ENCODE measurements at places on chromosomes 3 and 15. TPM values are rescaled to one million over a fixed set of nuclear protein-coding genes. Genes with fewer than 3 reads are reported as not detected.

DNA sequence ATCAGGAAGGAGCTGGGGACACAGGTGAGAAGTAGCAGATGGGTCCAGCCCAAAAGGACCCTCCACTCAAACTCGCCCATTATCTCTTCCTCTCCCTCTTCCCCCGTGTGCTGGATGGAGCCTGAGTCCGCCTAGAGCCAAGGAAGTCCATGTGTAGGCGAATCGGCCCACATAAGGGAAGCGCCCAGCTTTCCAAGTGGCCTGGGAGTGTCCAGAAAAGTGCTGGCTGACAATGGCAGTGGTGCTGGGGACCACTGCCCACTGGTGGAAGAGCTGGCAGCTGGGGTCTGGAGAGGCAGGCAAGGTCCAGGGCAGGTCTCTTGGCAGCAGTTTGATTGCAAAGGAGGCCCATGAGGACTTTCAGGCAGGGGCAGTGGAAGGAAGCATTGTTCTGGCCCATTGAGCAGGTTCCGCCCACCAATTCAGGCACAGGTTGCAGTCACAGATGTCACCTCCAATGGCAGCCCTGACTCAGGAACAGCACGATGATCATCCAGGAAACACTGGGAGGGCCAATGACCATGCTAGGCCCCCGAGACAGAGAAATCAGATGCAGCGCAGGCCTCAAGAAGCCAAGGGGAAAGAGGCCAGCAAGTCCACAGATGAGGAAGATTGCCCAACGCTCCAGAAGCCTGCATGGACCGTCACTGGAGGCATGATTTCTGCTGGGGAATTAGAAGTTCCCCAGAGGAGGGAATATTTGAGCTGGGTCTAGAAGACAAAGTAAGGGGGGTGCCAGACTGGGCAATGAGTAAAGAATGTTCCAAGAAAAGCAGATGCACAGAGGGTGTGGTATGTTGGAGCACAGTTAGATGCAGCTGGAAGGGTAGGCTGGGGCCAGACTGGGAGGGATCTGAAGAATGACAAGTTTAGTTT is 3.0 kb downstream of the MFGE8 start:
- H3K36me3 ChIP-seq, result peaks cover 65% of the 10 kb centered on the region
- peak overlapping the region; percentile 74 for H3K27ac ChIP-seq
- peak overlapping the region; percentile 95 for H3K4me3 ChIP-seq
- DNase-seq, result no peak
- peaks cover 26% of the 10 kb centered on the region for H3K4me1 ChIP-seq

DNA sequence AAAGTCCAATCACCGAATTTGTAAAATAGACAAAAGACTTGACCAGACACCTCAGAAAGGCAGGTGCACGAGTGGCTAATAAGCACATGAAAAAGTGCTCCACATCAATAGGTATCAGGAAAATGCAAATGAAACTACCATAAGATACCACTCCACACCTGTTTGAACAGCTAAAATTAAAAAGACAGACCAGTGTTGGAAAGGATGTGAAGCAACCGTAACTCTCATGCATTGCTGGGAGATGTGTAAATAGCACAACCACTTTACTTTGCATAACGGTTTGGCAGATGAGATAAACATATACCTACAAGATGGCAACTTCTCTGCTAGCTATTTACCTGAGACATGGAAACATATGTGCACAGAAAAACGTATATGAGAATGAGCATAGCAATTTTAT is 56.9 kb downstream of the CADPS start:
- no peaks in the 10 kb centered on the region for H3K27me3 ChIP-seq
- no peak overlapping the region for H3K4me3 ChIP-seq
- H3K4me1 ChIP-seq, result peaks cover 7% of the 10 kb centered on the region
- H3K27ac ChIP-seq, result no peak overlapping the region
- no peak for DNase-seq

DNA sequence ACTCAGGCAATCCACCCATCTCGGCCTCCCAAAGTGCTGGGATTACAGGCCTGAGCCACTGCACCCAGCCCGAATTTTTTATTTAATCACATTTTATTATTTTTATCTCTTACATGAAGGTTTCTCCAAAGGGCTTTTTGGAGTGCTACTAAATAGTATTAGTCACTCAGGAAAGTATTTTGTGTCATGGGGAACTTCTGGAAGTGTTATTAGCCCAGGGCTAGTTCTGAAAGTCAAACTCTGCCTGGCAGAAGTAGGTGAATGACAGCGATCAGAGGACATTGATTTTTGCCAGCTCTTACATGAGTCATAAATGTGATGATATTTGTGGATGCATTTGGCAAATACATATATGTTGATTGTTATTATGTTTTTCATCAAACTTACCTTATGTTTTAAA is 48.7 kb downstream of the ZPLD1 start:
- no peak overlapping the region for H3K4me3 ChIP-seq
- peak overlapping the region; percentile 54 for H3K27ac ChIP-seq
- no peaks in the 10 kb centered on the region for H3K27me3 ChIP-seq
- no peaks in the 10 kb centered on the region for H3K4me1 ChIP-seq

The ETV5 gene
- total RNA-seq, result 93.0 TPM

The FOXB1 gene
- not detected for total RNA-seq

The ARPP21 gene
- total RNA-seq, result not detected

The PLXND1 gene
- 5.6 TPM for total RNA-seq

- H3K27me3 ChIP-seq, result no peaks in the 10 kb centered on the region
- H3K36me3 ChIP-seq, result no peaks in the 10 kb centered on the region
- no peak for DNase-seq
- peaks cover 18% of the 10 kb centered on the region for H3K4me1 ChIP-seq
Measured at GRCh38 chr3:42851228-42851834, 24.3 kb downstream of the CYP8B1 start.

DNA sequence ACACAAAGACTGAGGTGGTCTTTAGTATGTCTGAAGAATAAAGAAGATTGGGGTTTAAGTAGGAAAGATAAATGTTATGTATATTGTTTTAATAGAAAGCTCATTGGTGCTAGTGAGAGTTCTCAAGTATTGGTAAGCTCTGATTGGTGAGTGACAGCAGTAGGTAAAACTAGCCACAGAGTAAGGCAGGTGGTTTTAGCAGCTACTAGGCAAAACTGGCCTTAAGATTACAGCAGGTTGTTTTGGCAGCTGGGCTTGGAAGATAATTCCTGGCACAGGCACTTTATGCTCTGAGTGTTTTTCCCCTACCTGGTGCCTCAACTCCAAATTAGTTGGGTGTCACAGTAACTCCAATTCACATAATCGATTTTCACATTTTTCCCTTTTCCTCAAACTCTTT is 66.3 kb downstream of the STAG1 start:
- H3K4me1 ChIP-seq, result no peaks in the 10 kb centered on the region
- no peak for DNase-seq
- no peaks in the 10 kb centered on the region for H3K36me3 ChIP-seq
- no peaks in the 10 kb centered on the region for H3K27me3 ChIP-seq

- H3K27me3 ChIP-seq, result no peaks in the 10 kb centered on the region
- H3K4me3 ChIP-seq, result no peak overlapping the region
- H3K36me3 ChIP-seq, result peaks cover 19% of the 10 kb centered on the region
- no peak overlapping the region for H3K27ac ChIP-seq
Measured at GRCh38 chr3:54905920-54906319, 21.9 kb downstream of the LRTM1 start.

The TBC1D2B gene
- 21.6 TPM for total RNA-seq

- H3K36me3 ChIP-seq, result no peaks in the 10 kb centered on the region
- no peaks in the 10 kb centered on the region for H3K4me1 ChIP-seq
- H3K4me3 ChIP-seq, result no peak overlapping the region
- H3K27me3 ChIP-seq, result peaks cover 62% of the 10 kb centered on the region
- no peak for DNase-seq
Measured at GRCh38 chr3:187450431-187451190, 82.4 kb downstream of the RTP4 start.

The CDHR4 gene
- total RNA-seq, result 0.44 TPM

- H3K4me1 ChIP-seq, result peaks cover 17% of the 10 kb centered on the region
- peak; percentile 58 for DNase-seq
- no peaks in the 10 kb centered on the region for H3K36me3 ChIP-seq
Measured at GRCh38 chr15:70892912-70893560, 410 bp downstream of the LRRC49 start.

DNA sequence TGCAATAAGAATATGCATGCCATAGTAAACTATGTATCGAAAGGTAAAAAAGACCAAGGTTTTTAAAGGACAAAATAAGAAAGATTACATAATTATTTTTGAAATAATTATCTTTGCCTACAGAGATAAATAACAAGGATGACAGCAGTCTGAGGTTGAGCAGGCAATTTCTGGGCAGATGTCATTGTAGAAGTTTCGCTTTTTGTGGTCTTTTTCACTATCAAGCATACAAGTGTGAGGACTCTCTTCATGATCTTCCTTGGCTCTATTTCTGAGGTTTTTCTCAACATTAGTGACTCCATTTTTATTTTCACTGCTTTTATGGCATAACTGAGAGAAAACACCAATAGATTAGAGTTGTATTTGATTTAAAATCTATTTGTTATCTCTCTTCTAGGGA is 1337.9 kb upstream of the EPHA6 start:
- no peaks in the 10 kb centered on the region for H3K4me1 ChIP-seq
- DNase-seq, result no peak
- no peak overlapping the region for H3K4me3 ChIP-seq

GRCh38 chr3:143839980-143840379 is 8.3 kb downstream of the SLC9A9 start:
- no peak overlapping the region for H3K27ac ChIP-seq
- H3K36me3 ChIP-seq, result no peaks in the 10 kb centered on the region
- no peaks in the 10 kb centered on the region for H3K27me3 ChIP-seq
- H3K4me3 ChIP-seq, result no peak overlapping the region
- DNase-seq, result no peak
